ENCODE measurements at places on chromosomes 5 and 9.
A peak's percentile ranks its signal among the peaks of the same experiment; 100 is the strongest.

DNA sequence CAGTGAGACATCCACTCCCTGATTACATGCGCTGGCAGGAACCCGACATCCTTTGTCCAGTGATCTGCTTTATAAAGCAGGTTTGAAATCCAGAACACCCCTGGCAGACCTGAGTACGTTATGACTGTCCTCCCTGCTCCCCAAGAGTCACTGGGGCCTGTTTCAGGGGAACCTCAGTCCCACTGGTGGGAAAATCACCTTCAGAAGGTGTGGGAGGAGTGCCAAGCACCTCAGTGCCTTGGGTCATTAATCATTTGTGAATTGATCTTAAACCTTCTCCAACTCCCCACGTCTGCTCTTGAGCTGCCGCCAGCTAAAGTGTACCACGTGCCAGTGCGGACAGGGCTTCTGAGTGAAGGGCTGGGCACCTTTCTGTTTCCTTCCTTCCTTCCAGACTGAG is 16.2 kb downstream of the SLC6A3 start:
- DNase-seq = no peak

DNA sequence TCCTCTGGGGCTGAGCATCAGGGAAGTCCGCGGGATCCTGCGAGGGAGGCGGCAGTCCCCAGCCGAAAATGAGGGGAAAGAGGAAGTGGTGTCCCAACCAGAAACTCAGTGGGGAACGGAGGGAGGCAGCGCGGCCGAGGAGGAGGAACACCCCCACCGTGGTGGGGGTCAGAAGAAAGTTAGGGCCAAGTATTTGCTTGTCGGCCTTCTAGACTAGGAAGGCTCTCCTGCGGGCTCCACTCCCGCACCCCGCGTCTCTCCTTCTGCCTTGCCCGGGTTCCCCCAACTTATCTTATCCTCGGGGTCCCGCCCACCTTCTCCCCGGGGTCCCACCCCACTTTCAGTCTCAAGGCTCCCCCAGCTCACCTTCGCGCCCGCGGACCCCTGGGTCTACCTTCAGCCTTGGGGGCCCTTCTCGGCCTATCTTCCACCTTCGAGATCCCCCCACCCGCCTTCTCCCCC is 557 bp upstream of the PHF2 start:
- DNase-seq = peak; percentile 56

GRCh38 chr5:15634591-15635288 is 134.8 kb downstream of the FBXL7 start:
- no peak for DNase-seq

- peak; percentile 76 for DNase-seq
These were observed 138.4 kb downstream of the LHFPL2 start for GRCh38 chr5:78509884-78510769.

GRCh38 chr9:78196258-78196657 is 39.6 kb upstream of the CEP78 start:
- DNase-seq = no peak

GRCh38 chr9:110997847-110998246 is 40.4 kb downstream of the LPAR1 start:
- no peak for DNase-seq

Data from astrocyte of the hippocampus (primary cell).